GF-D8 (cell line): ENCODE measurements at places on chromosomes 6 and 20.
A peak's percentile ranks its signal among the peaks of the same experiment; 100 is the strongest.

DNA sequence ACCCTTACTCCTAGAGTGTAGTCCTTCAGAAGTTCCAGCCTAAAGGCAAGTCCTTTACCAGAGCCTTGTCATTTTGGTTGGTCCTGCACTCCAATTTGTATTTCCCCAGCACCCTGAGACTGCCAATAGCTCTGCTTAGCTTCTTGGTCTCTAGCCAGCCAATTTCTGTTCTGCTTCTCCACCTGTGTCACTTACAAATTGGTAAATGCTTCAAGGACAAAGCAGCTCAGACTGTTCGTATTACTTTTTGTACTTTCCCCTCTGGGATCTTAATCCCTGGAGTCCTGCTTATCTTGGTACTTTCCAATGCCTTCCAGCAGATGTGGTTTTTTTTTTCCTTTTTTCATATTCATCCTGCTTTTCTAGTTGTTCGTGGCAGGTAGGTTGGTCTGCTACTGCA lies 25.7 kb downstream of the PIGU start:
- no peak for DNase-seq

GRCh38 chr6:135382182-135382628 lies 115.3 kb downstream of the AHI1 start:
- DNase-seq = no peak

DNA sequence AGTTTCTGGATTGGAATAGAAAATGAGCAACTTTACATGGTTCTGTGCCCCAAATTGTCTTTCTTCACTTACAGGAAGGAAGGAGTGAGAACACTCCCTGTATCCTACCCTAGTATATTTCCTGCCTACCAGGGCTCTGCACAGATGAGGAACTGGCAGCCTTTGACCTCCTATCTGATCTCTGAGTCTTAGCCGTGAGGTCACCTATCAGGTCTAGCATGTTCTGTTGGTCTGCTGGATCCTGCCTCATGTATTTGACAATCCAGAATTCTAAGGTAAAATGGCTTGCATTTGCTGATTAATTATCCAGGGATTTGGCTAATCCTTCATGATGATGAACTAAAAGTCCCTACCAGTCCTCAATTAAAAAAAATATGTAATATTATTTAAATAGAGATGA lies 35.0 kb upstream of the TRAM2 start:
- no peak for DNase-seq

GRCh38 chr6:3457710-3458602 lies 1.1 kb upstream of the SLC22A23 start:
- no peak for DNase-seq

GRCh38 chr6:15714658-15715057 lies 51.8 kb upstream of the DTNBP1 start:
- DNase-seq = no peak

GRCh38 chr6:3535776-3536435 lies 79.1 kb upstream of the SLC22A23 start:
- no peak for DNase-seq

- no peak for DNase-seq
Observed at GRCh38 chr6:90021711-90022110, 127.4 kb downstream of the GJA10 start.

DNA sequence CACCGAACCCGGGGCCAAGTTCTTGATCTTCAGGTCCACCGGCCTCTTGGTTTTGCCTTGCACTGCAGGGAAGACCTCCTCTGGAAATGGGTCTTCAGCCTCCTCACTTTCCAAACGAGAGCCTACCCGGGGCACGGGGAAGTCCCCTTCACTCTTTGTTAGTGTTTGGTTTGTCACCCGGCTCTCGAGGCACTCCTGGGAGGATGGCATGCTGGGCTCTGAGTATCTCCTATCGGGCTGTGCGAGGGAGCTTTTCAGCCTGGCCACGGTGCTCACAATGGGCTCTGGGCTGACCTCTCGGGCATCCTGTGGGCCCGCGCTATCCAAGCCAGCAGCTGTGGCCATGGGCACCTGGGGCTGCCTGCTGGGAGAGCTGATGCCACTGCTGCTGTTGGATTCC lies 8.1 kb downstream of the TAGAP start:
- DNase-seq = no peak

- DNase-seq = no peak
Observed at GRCh38 chr20:62878244-62879038, 16.8 kb upstream of the TCFL5 start.

DNA sequence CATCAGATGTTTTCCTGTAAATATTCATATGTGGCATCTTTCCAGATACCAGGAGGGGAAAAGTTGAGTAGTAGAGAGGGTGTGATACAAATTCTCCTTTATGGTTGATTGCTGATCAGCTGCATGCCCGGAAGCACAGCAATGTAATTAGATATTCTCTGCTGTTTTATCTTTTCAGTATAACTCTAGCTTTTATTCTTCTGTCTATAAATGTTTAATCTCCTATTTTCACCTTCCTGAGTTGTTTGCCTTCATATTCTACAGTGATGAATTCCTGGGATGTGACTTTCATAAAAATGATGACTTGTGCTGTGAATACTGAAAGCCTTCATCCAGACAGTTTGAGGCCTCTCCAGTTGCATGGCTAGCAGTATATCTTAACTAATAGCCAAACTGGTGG lies 53.7 kb downstream of the SH3BGRL2 start:
- no peak for DNase-seq

GRCh38 chr6:105537981-105538578 lies 135.2 kb upstream of the PREP start:
- no peak for DNase-seq

GRCh38 chr6:105896821-105897095 lies 189.4 kb upstream of the PRDM1 start:
- no peak for DNase-seq

DNA sequence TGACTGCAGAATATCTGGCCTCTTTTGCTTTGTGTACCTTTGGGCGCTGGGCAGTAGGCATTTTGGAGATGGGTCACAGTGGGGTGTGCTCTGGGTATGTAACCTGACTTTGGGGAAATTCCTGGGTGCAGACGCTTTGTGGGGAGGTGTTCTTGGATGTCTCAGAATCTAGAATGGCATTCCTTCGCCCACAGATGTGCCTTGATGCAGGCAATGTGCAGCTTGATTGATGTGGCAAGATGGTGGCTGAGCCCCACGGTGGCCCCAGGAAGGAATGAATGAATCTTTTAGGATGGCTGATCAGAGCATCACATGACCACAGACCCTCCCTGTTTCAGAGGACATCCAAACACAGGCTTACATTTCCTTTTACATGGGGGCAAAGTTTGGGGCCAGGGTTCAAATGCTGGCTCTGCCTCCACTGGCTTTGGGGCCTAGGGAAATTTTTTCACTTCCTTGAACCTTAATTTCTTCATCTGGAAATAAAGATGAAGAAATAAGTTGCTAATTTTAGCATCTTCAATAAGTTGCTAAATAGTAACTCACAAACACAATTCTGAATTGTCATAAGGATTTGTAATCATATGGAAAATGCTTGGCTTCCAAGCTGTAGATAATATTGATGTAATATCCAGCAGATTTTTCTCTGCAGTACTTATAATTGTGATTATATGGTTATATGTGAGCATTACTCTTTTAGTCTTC lies 5.6 kb downstream of the PPP1R16B start:
- no peak for DNase-seq

- DNase-seq = no peak
Observed at GRCh38 chr6:138124096-138124495, 16.9 kb upstream of the PERP start.

DNA sequence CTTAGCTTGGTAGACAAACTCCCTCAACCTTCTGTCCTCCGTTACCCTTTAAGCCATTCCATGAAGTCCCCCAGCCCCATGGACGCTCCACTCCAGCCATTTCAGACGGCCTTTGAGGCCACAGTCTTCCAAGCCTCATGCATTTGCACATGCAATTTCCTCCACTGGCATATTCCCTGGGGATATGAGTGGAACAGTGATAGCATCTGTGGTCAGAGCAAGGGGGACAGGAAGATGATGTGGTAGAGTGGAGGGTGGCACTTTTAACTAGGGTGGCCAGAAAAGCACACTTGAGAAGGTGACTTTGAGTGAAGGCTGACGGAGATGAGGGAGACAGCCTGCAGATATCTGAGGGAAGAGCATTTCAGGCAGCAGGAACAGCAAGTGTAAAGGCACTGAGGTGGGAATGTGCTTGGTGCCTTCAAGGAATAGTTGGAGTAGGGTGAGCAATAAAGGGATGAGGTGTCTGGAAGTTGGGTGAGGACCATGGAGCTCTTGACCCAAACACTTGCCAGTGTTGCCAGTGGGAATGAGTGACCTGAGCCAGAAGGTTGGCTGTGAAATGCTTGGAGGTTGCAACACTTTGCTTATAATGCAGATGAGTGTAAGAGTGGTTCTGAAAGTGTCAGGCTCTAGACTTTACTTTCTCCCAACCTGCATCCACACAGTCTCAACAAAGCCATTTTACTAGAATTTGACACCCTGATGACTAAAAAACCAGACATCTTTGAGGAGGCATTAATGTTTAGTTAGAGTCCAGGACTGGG lies 275.6 kb upstream of the SUPT3H start:
- DNase-seq = no peak

- no peak for DNase-seq
Observed at GRCh38 chr6:163098827-163099479, 315.6 kb upstream of the QKI start.

GRCh38 chr20:48861444-48861843 lies 33.6 kb upstream of the PREX1 start:
- DNase-seq = no peak

DNA sequence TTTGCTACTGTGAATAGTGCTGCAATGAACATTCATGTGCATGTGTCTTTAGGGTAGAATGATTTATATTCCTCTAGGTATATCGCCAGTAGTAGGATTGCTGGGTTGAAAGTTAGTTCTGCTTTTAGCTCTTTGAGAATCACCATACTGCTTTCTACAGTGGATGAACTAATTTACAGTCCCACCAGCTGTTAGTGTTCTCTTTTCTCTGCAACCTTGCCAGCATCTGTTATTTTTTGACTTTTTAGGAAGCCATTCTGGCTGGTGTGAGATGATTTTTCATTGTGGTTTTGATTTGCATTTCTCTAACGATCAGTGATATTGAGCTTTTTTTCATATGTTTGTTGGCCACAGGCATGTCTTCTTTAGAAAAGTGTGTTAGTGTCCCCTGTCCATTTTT lies 40.0 kb downstream of the PLG start:
- DNase-seq = no peak

DNA sequence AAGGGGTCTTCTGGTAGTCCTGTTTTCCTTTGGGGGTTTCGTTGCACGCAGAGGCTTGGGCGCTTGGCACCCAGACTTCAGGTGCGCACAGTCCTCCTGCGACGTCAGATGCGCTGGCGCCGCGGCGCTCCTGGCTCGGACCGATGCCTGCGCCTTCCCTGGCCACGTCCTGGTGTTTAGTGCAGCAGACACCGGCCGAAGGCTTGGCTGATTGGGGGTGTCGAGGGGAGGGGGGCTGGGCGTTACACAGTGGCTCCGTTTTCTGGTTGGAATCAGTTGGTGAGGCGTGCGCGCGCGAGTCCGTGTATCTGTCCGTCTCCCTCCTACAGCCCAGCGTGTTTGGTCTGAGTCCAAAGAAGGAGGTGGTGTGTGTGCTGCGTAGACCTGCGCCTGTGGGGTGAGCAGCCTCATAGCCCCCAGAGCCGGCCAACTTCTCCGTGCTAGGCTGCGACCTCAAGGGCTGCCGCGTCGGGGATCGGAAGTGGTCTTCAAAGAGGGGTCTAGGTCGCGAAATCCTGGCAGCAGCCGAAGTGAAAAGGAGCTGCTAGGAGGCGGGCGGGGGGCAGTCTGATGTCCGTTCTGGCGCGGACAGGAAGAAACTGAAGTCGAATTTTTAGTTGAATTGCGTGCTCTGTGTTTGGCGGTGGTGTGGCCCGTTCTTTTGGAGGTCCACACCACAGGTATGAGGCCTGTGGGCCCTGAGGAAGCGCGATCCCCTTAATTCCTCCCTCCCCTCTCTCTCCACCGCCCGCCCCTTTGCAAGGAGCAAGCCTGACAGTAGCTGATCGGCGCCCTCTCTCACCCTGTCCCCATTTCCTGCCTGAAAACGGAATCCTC lies 1.5 kb downstream of the SYNDIG1 start:
- DNase-seq = no peak

- DNase-seq = no peak
Observed at GRCh38 chr6:13396241-13396792, 68.0 kb upstream of the TBC1D7 start.

GRCh38 chr6:24749297-24749696 lies 25.4 kb upstream of the GMNN start:
- DNase-seq = no peak

- no peak for DNase-seq
Observed at GRCh38 chr6:126039284-126039683, 52.9 kb downstream of the TRMT11 start.

DNA sequence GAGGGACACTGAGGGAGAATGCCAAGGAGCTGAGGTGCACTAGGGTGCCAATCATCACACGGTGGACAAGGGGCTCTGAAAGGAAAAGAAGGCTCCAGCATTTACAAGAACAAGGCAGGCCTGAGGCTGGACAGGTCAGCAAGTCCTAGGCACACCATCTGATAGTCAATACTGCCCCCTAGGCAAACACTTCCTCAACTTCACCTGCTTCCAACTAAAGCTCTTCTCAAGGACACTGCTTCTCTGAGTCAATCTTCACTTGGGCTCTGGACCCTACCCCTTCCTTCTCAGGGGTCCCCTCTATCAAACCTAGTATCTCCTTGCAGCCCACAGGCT lies 37.7 kb upstream of the SLC4A11 start:
- no peak for DNase-seq

- no peak for DNase-seq
Observed at GRCh38 chr6:24927277-24927955, 8.3 kb downstream of the RIPOR2 start.

GRCh38 chr6:113190170-113190569 lies 667.0 kb upstream of the MARCKS start:
- no peak for DNase-seq

- no peak for DNase-seq
Observed at GRCh38 chr6:63802606-63803206, 167.1 kb downstream of the PHF3 start.

- DNase-seq = no peak
Observed at GRCh38 chr6:57147401-57147800, 24.7 kb upstream of the BAG2 start.

- DNase-seq = peak; percentile 22
Observed at GRCh38 chr20:31698803-31699718, 23.6 kb downstream of the BCL2L1 start.

GRCh38 chr6:12132351-12133222 lies 120.5 kb downstream of the HIVEP1 start:
- DNase-seq = no peak

- DNase-seq = no peak
Observed at GRCh38 chr6:13400772-13401171, 72.4 kb upstream of the TBC1D7 start.
